ENCODE measurements at places on chromosomes 1 and 21.

GRCh38 chr1:21000245-21000594, 176.5 kb downstream of the EIF4G3 start:
- DNase-seq = no peak

DNA sequence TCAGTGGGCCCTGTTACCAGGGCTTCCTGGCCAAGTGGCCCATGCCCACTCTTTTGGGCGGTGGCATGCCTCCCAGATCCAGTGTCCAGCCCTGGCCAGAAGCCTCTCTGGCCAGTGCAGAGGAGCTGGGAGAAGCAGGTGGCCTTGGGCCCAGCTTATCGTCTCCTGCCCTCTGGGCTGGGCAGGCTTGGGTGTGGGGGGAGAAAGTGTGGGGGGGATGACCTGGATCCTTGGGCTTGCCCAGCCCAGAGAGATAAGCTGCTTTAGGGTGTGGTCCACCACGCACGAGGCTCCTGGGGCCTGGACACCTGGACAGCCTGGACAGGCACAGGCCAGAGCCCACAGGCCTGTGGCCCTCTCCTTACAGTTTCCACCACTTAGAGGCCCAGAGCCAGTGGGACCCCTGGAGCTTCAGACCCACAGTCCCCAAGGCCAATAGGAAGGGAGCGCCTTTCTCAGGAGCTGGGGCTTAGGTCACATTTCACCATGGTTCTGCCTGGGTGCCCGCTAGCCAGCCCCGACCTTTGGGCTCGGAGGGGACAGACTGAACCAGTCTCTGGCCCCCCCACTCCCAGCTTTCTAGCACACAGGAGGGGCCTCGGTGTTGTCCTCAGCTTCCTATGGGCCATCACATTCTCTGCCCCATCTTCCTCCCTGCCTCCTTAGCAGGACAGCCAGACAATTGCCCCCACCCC, 1.8 kb downstream of the ESPN start:
- DNase-seq = no peak

DNA sequence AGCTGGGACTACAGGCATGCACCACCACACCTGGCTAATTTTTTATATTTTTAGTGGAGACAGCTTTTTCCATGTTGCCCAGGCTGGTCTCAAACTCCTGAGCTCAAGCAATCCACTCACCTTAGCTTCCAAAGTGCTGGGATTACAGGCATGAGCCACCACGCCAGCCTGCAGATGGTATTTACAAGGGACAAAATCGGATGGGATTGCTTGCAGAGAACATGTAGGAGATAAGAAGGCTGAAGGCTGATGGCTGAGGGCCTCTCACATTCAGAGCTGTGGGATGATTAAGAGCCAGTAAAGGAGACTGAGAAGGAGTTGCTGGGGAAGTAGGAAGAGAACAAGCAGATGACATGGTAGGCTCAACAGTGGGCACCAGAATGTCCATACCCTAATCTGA, 24.0 kb upstream of the QSOX1 start:
- DNase-seq = no peak

GRCh38 chr1:21317035-21317689, 26.9 kb upstream of the ECE1 start:
- DNase-seq = no peak

DNA sequence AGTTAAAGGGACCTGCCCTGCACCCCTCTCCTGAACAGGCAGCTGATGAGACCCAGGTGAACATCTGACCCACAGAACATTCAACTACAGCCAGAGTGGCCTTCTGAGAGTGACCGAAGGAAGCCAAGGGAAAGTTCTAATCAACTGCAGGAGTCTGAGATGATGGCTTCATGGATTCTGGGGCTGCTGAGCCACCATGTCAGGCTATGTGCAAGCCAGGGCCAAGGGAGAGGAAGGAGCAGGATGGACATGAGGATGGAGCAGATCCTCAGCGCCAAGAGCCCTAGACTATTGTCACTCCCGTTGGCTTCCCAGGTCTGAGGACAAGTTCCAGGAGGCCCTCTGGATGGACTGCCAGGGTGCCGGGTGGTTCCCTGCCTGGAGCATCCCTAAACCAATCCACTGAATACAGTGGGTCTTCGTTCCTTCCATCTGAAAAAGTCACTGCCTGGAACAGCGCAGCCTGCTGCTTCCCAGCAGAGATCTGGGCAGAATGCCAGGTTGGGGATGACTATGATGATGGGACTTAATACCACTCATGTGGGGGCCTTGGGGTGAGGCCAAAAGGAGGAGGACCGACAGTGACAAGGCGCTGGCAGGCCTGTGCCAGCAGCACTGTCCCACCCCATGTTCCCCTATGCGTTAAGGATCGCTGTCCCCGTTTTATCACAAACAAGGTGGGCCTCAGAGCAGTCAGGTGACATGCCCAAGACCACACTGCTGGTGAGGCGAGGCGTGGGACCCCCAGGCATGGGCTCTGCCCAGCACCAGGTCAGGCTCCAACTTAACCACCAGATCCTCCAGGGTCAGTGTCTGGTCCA, 19.8 kb downstream of the SPOCD1 start:
- DNase-seq = no peak

DNA sequence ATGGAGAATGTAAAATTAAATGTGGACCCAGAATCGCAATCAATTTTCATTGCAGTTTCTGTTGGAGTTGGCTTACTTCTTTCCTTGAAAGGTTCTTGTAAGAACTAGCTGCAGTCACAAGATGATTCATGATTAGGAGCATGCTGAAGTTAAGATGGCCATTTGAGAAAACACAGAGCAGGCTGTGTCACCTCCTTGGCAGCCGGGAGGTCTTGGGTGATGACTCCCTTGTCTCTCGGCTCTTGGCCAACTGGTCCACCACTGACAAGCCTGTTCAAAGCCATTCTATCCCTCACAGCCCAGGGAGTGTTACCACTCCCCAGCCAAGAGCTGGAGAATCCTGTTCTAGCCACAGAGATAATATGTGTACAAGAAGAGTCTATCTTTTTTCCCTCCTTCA, 40.6 kb downstream of the OPTC start:
- DNase-seq = no peak

GRCh38 chr1:229452956-229453801, 19.3 kb upstream of the ACTA1 start:
- DNase-seq = no peak

GRCh38 chr21:38447611-38448010, 50.7 kb downstream of the ERG start:
- DNase-seq = no peak

DNA sequence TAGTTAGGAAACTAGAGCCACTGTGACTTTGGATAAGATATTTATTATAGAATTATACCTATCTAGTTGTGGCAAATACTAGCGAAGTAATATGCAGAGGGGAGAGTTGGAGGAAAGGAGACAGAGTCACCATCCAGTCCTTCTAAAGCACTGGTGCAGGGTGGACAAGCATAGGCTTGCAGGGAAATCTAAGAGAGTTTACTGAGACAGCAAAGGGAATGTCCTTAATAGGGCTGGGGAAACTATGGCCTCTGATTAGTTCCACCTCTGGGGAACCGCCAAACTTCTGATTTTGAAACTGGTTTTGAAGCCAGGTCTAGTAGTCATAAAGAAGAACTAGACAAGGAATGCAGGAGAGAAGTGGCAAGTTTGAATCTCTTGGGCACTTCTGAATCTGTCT, 407.9 kb downstream of the VAV3 start:
- DNase-seq = no peak

DNA sequence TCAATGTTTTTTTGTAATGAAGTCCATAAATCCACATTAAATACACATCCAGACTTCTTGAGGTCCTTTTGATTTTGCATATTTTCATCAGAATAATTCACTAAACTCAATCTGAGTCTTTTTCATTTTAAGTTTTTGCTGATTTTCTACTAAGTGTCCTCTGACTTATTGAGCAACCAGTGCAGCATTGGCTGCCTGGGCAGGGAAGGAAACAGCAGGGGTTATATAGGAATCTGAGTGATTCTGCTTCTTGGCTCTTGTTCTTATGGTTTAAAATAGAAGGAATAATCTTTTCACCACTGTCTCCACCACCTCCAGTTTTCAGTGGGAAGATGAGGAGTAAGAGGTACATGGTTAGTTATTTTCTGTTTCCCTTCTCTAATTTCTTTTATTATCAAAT, 88.4 kb downstream of the ST6GALNAC5 start:
- no peak for DNase-seq

GRCh38 chr1:87426463-87427249, 98.0 kb downstream of the LMO4 start:
- no peak for DNase-seq

All from stimulated activated CD8-positive, alpha-beta memory T cell treated with anti-CD3 and anti-CD28 coated beads, Interleukin-15, amount 100 ng/mL, for 24 hours (primary cell).